NCI-H2081 treated with DMSO at 0.1 percent for 48 hours (cell line): ENCODE measurements at places on chromosomes 5 and 9.

- DNase-seq: no peak
These were observed at the start of gene OCLN for GRCh38 chr5:69492391-69492922. Gene OCLN (plus strand): TSS chr5:69492790. CDS start chr5:69504245, 11,455 bp downstream.

GRCh38 chr9:91423785-91424402, at the start of gene NFIL3:
Gene NFIL3 (minus strand): TSS chr9:91423832. CDS start chr9:91410734, 13,098 bp downstream.
- no peak for DNase-seq

DNA sequence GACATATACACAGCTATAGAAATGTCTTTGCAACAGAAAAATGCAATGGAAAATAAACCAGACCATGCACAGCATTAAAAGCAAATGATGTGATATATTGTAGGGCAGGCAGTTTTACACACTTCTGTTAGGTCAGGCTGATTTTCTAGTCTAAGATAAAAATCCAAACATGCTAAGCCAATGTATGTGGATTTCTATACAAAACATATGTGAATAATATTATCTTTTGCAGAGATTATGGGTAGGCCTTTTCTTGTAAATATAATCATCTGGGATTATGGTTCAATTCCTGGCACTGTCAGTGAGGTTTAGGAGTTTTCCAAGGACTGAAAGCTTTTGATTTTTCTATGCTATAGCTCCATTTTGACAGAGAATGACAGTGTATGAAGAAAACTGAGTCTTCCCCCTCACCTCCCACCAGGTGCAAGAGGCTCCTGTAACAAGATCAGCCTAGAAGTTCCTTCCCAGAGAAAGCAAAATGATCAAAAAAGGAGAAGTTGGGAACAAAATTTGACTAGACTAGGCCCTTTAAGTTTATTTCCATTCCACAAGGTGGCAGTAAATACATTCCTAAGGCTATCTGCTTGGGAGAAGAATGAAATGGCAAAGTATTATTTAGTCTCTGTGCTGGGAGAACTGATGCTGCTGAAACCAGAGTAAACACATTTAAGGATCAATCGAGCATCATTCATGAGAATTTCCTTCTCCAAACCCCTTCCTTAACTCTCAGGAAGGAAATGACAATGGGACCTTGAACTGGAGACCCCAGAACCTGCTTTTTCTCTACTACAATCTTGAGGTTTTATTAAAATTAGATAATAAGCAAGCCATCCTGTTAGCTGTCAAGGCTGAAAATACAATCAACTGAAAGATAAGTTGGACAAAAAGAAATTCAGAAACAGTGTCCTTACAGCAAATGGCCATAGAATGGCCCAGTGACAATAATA, 133.0 kb upstream of the TUT7 start:
- DNase-seq: no peak

- DNase-seq: no peak
These were observed 995 bp downstream of the OLFM1 start for GRCh38 chr9:135088348-135088978.

- no peak for DNase-seq
These were observed 22.4 kb downstream of the TRIO start for GRCh38 chr5:14165375-14166106.
